ENCODE measurements at places on chromosomes 13 and 19. TPM values are rescaled to one million over a fixed set of nuclear protein-coding genes. Genes with fewer than 3 reads are reported as not detected.
A peak's percentile ranks its signal among the peaks of the same experiment; 100 is the strongest.

- DNase-seq = no peak
These were observed 726 bp upstream of the UFM1 start for GRCh38 chr13:38348861-38349389.

- DNase-seq = no peak
These were observed 19.1 kb upstream of the KLF12 start for GRCh38 chr13:74153316-74153715.

The PLK5 gene
- not detected for total RNA-seq

The SLC7A9 gene
- total RNA-seq = 1.4 TPM

- no peak for DNase-seq
These were observed 551.4 kb downstream of the TBC1D4 start for GRCh38 chr13:74930402-74931165.

The PSG6 gene
- not detected for total RNA-seq

GRCh38 chr19:5621311-5621944 is 1.1 kb downstream of the SAFB2 start:
- DNase-seq = no peak

The CCDC159 gene
- total RNA-seq = 22.4 TPM

The GARRE1 gene
- total RNA-seq = 38.8 TPM

- no peak for DNase-seq
These were observed 26.8 kb downstream of the PIAS4 start for GRCh38 chr19:4034048-4035017.

GRCh38 chr13:113415825-113416224 is 37.5 kb downstream of the ADPRHL1 start:
- DNase-seq = no peak

The ZNF829 gene
- total RNA-seq = 3.0 TPM

DNA sequence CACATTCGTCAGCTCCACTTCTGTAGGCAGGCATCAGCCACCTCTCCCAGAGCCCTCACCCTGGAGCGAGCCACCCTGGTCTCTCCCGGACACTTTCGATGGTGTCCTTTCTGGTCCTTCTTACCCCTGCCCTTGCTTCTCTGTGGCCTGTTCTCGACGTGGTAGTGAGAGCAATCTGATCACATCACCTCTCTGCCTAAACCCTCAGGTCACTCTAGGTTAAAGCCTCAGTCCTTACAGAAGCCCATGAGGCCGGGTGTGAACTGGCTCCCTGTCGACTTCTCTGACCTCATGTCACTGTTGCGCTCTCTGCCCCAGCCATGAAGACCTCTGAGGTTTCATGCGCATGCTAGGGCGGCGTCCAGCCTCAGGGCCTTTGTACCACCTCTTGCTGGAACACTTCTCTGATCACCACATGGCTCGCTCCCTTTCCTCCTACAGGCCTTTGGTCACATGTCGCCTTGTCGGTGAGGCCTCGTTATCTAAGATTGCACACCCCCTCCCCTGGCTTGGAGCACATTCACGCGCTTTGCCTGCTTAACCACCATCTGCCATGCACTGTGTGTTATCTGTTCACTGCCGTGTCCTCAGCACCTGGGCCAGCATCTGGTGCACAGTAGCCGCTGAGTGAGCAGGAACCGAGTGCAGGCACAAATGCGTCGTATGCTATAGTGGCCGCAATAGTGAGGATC is 101.5 kb downstream of the DPF1 start:
- no peak for DNase-seq

GRCh38 chr13:52061587-52061986 is 37.1 kb downstream of the UTP14C start:
- no peak for DNase-seq

- no peak for DNase-seq
These were observed 4.9 kb upstream of the LILRA4 start for GRCh38 chr19:54343868-54344267.

- no peak for DNase-seq
These were observed 2.2 kb downstream of the FRY start for GRCh38 chr13:32033744-32034143.

DNA sequence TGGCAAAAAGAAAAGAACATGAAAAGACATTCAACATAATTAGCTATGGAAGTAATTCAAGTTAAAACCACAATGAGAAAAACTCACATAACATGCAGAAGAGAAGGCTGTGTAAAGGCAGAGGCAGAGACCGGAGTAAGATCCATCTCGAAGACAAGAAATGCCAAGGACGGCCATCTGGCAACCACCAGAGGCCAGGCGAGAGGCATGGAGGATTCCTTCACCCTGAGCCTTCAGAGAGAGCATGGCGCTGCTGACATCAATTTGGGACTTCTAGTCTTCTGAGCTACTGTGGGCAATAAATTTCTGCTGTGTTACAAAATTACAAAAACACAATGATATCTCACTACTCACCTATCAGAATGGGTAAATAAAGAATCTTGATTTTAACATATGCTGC is 381.0 kb downstream of the TSHZ3 start:
- DNase-seq = no peak

DNA sequence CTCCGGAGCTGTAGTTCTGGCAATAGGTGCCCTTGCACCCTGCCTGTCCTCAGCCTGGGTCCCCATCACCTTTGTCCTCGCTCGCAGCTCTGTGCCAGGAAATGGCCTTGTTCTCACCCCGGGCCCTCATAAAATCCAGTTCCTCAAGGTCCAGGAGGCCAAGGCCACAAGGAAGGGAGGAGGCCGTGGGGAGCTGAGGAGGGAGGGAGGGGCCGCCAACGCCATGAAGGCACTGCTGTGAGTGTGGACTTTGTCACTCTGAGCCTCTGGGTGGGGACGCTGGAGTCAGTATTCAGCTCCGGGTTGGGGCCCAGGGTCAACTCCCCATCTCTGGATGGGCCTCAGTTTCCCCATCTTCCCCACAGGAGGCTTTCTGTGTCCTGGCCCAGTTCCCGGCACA is 9.2 kb upstream of the GNA11 start:
- DNase-seq = no peak

DNA sequence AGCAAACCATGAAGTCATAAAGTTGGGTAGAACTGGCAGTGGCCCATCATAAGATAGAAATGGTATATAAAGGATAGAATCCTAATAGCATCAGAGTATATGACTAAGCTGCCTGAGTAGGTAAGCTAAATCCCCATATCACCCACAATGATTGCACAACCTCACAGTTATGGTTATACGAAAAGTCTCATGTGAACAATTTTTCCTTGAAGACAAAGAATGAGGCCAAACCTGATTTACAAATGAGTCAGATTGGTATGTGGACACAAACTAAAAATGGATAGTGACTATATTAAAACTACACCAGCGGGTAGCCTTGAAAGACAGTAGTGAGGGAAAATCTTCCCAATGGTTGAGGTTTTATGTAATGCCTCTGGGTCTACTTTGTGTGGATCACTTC is 40.9 kb upstream of the UFM1 start:
- no peak for DNase-seq

- no peak for DNase-seq
These were observed 3.3 kb upstream of the KLK15 start for GRCh38 chr19:50836543-50837195.

DNA sequence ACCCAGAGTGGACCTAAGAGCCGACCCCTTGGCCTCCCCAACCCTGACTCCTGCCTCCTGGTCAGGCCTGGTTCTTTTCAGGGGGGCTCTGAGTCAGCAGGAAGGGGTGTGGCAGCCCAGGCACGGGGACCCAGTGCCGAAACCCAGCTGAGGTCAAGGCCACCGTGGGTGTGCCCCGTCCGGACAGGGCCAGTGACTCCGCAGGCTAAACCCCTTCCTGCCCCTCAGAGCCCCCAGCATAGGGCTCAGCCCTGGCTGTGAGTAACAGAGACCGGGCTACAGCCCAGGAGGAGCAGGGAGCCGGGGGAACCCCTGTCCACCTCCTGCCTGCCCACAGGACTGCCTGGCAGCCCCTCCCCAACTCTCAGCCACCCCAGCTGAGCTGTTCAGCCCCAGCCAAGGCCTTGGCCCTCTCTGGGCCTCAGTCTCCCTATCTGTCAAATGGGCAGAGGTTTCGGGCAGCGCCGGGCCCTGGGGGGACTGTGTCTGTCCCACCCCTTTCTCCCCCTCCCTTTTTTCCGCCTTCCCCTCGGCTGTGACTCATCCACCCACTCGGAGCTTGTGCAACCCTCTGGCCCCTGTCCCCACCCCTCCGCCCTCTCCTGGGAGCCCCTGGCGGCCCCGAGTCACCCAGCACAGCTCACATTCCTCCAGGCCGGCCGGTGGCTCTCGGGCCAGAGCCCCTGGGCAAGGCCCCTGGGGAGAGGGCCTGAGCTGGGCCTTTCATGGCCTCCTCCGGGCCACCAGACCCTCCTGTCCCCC is 8.6 kb downstream of the ZBTB7A start:
- peak; percentile 79 for DNase-seq

DNA sequence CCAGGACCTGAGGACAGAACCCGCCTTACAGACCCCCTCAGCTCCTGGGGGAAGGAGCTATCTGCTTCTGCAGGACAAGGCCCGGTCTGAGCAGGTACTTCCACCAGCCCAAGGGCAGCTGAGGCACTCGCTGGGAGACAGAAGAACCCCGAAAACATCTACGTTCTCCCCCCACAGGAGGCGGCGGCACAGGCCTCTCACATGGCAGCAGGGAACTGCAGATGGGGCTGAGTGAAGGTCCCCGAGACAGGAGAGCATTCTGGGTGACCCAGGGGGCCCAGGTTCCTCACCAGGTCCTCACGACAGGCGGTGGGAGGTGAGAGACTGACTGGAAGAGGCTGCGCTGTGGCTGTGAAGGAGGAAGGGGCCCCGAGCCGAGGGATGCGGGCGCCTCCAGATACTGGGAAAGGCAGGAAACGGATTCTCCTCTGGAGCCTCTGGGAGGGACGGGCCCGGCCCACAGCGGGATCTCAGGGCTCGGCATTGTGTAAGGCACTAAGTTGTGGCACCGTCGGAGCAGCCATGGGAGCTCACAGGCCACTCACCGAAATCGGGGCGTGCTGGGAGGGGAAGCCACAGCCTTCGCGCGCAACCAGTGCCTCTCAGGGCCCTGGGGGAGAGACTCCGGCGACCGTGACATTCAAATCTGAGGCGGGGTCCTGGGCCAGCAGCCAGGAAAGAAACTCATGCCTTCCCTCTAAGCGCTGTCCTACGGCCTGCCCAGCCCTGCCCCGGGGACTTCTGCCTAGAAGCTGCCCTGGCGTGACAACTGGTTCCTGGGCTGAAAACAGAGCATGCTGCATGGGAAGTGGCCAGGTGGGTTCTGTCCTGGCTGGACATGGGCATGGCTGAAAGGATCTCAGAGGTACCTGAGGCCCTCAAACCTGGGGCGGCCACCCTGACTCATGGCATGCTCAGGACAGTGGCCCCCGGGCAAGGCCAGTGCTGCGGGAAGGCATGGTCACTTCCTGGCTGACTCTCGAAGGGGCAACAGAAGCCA is 14.0 kb downstream of the RPL36 start:
- DNase-seq = no peak

The REEP6 gene
- 4.5 TPM for total RNA-seq

DNA sequence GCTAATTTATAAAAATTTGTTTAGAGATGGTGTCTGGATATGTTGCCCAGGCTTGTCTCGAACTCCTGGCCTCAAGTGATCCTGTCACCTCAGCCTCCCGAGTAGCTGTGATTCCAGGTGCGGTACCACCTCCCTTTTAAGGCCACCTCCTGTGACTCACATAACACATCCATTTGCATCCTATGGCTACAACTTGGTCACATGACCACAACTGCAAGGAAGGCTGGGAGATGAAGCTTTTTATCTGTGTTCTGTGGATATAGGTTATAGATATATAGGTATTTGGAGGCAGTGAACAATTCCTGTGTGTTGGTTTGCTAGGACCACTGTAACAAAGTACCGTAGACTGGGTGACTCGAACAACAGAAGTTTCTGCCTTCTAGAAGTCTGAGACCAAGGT is 6.0 kb downstream of the SPACA6 start:
- DNase-seq = no peak

DNA sequence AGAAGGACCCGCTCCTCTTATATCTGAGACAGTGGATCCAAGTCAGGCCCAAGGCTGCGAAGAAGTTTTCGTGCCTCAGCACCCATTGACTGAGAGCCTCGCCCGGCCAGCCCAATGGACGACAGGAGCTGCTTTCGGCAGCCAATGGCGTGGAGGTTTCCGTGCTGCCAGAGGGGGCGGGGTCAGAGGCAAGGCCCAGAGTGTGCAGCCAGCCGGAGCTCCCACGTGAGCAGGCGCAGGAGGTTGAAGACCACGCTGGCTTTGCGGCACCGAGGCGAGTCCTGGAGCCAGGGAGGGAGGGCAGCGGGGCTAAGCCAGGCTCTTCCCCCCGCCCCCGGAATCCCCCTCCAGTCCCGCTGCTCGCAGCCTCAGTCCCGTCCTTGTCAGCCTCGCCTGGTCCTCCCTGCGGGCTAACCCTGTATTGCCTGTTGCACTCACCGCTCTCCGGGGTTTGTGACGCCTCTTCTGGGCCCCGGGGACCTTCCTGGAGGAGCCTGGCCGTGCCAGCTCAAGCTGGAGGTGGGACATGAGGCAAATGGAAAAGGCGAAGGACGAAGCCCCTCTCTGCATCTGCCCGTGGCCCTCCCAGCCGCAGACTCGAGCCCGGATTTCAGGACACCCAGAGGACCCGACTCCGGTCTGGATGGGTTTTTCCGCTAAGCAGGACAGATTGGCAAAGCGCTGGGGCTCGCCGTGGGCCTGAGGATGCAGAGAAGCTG is 1.5 kb downstream of the IFNL4 start:
- no peak for DNase-seq

DNA sequence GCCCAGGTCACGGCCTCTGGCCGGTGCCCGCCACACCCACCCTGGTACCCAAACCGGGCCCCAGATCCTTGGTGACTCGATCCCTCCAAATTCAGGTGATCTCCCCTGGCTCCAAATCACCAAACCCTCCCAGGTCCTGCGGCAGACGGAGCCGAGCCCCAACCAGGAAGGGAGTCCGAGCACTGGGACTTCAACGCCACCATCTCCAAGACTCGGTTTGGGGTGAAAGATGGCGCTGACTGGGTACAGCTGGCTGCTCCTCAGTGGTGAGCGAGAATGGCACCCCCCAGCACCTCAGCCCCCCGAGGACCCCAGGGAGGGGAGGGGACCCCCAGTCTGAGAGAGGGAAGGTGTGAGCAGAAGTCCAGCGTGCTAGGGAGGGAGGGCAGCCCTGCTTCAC is 2.3 kb downstream of the CEACAM16 start:
- no peak for DNase-seq

The ERICH6B gene
- total RNA-seq = not detected

The ZNF430 gene
- 10.8 TPM for total RNA-seq

The SELENOV gene
- total RNA-seq = not detected
